NCI-H1930 (cell line): ENCODE measurements at places on chromosomes 7 and 10.

GRCh38 chr10:14838582-14839304 lies 637 bp downstream of the HSPA14 start:
- DNase-seq: no peak

DNA sequence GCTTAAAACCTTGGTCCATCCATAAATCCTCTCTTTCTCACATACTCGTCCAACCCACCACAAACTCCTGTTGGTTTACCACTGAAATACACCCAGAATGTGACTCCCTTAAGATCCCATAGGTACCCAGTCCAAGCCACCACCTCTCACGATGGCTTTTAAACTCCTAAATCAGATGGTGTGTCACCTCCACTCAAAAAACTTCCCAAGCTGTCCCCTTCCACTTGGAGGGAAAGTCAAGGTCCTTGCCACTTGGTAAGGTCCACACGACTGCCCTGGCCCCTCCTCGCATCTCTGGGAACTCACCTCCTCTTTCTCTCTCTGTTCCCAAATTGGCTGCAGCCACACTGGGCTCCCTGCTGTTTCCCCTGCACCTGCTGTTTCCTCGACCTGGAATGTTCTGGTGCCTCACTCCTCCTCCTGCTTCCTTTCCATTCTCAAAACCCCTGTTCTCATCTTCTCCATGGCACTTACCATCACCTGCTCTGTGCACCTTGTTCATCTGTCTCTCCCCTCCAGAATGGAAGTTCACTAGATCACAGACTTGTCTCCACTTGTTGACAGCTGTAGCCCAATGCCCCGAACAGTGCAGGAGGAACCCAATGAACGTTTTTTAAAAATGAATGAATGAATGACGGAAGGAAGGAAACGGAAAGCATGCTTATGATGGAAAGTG lies 23.0 kb downstream of the ZFAND2A start:
- no peak for DNase-seq

- DNase-seq: no peak
Observed at GRCh38 chr10:61627266-61627665, 35.5 kb upstream of the CABCOCO1 start.

DNA sequence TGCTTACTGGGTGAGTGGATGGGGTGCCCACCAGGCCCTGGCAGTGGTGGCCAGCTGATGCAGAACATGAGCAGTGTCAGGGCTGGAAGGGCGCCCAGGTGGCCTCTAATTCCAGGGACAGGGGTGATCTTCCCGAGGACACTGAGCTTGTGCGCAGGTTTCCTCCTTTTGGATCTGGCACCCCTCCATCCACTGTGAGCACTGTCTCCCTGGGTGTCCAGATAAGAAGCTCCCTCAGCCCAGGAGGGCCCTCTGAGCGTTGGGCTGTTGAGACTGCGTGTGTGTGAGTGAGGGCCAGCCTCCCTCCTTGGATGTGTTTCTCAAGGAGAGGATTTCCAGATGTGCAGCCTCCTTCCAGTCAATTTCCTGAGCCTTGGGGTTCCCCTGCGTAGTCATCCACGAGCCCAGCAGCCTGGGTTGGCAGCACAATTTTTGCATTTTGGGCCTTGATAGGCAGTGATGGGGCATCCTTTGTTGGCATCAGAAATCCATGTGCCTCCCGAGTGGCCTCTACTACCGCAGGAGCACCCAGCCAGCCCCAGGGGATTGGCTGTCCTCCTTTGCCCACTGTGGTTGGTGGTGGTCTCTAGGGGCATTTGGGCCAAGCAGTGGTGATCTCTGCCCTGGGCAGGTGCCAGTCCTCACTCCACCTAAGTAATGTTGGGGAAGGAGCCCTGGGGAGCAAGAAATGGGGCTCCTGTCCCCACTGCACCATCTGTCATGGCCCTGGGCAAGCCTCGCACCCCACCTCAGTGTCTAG lies 20.9 kb upstream of the BTBD16 start:
- DNase-seq: no peak

GRCh38 chr7:50962962-50963374 lies 180.3 kb upstream of the GRB10 start:
- DNase-seq: no peak

- no peak for DNase-seq
Observed at GRCh38 chr7:149794661-149795060, 21.3 kb upstream of the ZNF467 start.
